ENCODE measurements at places on chromosomes 7 and 10.

- DNase-seq = no peak
These were observed 31.3 kb upstream of the IL15RA start for GRCh38 chr10:6008497-6009142.

DNA sequence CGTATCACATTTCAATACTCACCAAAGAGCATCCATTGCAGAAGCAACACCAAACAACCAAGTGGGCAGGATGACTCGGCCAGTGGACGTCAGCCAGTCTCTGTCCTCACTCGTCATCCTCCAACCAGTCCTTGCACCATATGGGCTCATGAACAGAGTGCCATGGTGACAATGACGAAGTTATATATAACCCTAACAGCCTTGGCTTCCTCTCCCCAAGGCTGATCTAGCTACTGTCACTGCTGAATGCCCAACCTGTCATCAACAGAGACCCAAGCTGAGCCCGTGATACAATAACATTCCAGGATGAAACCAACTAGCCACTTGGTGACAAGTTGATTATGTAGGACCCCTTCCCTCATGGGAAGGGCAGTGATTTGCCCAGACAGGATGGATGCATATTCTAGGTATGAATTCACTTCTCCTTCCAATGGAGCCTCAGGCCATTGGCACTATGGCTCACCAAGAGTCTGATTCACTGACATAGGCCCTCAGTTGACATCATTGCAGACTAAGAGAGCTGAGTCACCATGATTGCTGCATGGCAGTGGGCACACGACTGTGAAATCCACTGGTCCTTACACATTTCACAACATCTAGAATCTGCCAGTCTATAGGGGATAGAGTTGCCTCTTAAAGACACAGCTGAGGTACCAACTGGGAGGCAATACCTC, 26.3 kb upstream of the PPIF start:
- DNase-seq = peak; percentile 96

- DNase-seq = peak; percentile 72
These were observed 47.5 kb downstream of the DENND2A start for GRCh38 chr7:140592964-140593671.

DNA sequence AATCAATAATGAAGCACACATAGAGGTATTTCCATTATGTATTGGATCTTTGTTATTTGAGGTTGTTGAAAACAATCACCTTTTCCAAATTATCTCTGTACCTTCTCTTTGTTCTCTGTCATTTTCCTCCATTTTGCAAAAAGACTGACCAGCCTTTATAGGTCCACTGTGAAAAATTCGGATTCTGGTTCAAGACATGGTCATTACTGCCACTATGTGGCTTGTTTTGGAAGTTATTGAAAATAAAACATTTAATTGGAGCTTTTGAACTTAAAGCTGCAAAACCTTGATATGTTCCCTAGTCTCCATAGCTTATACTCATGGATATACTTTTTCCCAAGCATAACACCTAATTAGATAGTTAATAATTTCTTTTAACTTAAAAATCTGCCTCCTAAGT, 1094.4 kb downstream of the NRG3 start:
- DNase-seq = peak; percentile 50

GRCh38 chr7:92425311-92425947, 21.9 kb upstream of the GATAD1 start:
- no peak for DNase-seq

GRCh38 chr10:93337309-93337721, 144.8 kb downstream of the MYOF start:
- DNase-seq = no peak

DNA sequence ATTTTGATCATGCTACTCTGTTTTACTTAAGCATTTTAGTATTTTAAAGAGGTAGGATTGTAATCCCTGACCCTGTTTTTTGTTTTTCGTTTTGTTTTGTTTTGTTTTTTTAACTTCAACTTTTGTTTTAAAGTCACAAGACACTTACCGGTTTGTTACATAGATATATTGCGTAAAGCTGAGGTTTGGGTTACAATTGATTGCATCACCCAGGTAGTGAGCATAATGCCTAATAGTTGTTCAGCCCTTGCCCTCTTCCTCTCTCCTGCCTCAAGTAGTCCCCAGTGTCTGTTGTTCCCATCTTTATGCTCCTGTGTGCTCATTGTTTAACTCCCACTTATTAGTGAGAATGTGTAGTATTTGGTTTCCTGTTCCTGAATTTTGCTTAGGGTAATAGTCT, 93.1 kb upstream of the TEX47 start:
- DNase-seq = no peak

DNA sequence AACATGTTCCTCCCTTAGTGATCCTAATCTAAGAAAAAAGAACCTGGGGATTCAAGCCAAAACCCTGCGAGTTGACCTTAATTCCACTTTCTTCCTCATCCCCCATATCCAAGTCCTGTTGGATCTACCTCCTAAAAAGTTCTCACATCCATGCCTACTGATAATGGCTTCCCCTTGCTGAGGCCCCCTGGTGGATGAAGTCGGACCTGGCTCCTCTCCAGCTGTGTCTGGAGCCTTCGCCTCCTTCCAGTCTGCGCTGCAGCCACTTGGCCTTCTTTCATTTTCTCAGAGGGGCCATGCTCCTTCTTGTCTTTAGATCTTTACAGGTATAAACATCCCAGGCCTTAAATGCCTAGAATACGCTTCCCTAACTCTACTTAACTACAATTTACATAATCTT, 8.1 kb downstream of the PDE1C start:
- peak; percentile 46 for DNase-seq

- peak; percentile 39 for DNase-seq
These were observed 301.6 kb upstream of the HPS1 start for GRCh38 chr10:98748298-98748697.

DNA sequence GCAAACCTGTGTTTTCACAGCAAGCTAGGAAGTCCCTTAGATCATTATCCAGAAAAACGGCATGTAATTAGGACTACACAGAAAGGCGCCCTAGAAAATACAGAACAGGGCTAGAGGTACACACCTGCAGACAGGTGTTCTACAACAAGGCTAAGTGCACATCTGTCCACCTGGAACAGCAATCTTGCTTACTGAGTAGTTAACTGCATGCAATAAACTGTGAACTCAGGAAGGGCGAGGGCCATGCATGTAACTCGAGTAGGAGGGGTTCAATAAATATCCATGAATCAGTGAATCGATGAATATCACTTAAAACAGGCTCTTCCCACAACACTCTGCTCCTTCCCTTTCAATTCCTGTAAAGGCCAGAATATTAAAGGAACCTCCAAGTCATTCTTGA, 22.0 kb downstream of the FAM171A1 start:
- no peak for DNase-seq

DNA sequence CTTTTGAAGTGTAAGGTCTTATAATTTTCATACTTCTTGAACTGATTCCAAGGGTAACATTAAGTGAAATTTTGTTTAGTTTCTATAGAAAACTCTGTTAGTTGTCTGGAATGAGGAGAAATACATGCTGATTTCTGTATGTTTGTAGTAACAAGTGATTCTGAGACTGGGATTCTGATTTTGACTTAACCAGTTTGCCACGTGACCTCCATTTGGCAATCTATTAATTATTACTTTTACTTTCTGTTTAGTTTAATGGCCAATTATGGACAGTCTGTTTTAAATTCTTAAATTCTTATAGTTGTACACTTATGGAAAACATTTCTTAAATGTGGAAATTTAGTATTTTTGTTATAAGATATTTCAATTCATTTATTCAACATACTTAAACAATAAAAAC, 163.1 kb downstream of the ADK start:
- no peak for DNase-seq

DNA sequence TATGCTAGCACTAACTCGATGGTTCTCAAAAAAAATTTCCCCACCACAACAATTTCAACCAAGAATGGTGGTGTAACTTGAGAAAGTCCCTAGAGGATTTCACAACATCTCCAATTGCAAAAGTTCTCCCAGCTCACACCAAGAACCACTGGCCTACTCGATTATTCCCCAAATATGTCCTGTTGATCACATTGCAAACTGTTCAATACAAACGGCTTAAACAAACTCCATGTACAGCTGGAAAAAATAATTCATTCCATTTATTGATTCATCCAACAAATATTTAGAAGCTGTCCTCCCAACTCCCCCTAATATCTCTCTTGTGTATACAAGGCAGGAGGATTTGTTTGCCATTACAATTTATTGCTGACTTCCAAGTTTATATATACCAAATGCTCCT, 19.1 kb downstream of the TMEM176B start:
- DNase-seq = no peak

DNA sequence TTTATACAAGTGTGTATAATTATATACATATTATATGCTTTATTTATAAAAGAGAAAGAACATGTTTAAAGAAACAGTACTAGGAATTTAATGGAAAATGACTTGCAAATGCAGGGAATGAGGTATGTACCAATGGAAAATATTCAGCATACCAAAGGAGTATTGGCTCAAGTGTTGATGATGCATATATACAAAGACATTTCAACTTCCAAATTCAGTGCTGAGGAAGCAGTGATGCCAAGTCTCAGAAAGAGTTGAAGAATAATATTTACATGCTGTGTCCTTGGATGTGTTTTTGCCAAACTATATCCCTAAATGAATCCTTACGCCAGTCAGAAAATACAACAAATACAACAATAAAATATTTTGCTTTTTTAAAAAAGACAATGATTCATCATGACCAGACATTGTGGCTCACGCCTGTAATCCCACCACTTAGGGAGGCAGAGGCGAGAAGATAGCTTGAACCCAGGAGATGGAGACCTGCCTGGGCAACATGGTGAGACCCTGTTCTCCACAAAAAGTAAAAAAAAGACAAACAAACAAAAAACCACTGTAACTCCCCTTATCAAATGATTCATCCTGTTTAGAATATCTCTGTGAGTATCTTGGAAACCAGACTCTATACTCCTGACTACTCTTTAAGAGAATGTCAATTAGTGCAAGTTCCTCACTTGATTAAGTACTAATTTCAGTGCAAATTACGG, 157.2 kb downstream of the CHRM2 start:
- no peak for DNase-seq

GRCh38 chr10:129656642-129657041, 189.6 kb downstream of the MGMT start:
- DNase-seq = no peak

DNA sequence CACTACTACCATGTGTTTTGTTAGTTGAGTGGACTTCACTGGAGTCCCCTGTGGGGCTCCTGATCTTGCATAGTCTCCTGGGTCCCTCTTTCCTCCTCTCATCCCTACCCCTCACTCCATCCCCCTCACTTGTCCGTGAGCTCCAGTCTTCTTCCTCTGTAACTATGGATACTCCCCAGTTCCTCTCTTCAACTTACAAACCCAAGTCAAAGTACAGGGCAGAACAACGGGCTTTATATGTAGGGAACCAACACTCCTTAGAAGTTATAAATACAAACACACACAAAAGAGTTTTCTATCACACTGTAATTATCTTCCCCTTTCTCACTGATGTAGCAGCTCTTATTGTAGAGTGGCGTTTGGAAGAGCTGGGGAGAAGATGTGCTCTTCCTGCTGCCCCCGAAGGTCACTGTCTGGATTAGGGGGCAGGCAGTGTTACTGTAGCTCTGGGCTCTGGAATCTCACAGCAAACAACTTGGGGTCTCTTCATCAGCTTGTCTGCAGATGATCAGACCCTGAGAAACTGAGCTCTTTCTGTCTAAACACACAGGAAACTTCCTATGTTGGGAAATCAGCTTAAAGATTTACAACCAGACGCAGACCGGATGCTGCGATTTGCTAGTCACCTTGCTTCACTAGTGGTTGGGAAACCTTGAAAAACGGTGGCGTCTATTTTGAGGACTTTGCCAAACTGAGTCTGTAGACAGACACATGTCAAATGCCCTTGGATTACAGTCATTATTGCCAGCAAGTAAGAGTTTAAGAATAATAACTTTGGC, 13.6 kb downstream of the SNX10 start:
- peak; percentile 13 for DNase-seq

- peak; percentile 64 for DNase-seq
These were observed 31.9 kb upstream of the HPS1 start for GRCh38 chr10:98478430-98479222.

DNA sequence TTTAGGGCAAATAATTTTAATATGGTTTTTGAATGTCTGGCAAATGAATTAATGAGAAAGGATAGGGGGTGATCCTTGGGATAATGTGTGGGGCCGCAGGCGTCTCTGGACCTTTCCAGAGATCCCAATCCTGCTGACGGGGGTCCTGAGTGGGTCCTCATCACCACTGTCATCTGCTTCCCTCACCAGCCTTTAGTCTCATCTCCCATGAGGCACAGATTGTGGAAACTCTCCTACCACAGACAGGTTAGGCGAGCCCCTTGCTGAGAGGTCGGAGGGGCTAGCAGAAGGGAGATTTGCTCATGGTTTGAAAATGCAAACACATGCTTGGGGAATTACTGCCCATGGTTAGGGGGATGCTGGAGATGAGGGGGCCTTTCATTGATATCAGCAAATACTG, 484.6 kb downstream of the RPS24 start:
- DNase-seq = no peak

- DNase-seq = peak; percentile 22
These were observed 13.1 kb upstream of the SGMS1 start for GRCh38 chr10:50636618-50637579.

DNA sequence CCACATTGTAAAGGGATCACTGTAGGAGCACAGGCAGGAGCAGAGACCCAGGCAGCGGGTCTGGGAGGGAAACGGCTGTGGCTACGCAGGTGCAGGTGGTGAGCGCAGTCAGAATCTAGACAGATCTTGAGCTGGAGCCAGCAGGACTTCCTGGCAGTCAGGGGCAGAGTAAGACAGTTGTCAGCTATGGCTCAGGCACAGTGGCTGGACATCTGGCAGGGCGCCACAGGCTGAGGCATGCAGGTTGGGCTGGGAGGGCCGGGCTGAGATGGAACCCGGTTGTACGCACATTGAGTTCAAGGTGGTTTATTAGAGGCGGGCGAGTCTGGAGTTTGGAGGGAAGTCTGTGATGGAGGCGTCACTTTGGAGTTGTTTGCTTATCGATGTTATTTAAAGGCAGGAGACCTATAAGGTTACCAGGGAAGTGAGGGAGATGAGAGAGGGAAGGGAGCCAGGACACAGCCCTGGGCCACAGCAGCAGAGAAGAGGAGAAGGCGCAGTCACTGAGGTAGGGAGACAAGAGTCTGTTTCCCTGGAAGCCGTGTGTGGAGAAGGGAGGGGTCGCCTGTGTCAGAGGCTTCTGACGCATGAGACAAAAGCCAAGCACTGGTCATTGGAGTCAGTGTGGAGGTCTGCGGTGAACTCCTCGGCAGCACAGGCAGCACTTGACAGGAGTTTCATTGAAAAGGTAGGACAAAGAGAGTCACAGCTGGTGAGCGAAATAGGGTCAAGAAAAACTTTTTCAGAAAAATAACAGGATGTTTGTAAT, 73.8 kb downstream of the LANCL2 start:
- DNase-seq = peak; percentile 39

GRCh38 chr7:116578526-116578925, 53.7 kb downstream of the CAV1 start:
- DNase-seq = no peak

Data from kidney tubule cell (primary cell).